ENCODE measurements at places on chromosomes 16 and 17.
A peak's percentile ranks its signal among the peaks of the same experiment; 100 is the strongest.

DNA sequence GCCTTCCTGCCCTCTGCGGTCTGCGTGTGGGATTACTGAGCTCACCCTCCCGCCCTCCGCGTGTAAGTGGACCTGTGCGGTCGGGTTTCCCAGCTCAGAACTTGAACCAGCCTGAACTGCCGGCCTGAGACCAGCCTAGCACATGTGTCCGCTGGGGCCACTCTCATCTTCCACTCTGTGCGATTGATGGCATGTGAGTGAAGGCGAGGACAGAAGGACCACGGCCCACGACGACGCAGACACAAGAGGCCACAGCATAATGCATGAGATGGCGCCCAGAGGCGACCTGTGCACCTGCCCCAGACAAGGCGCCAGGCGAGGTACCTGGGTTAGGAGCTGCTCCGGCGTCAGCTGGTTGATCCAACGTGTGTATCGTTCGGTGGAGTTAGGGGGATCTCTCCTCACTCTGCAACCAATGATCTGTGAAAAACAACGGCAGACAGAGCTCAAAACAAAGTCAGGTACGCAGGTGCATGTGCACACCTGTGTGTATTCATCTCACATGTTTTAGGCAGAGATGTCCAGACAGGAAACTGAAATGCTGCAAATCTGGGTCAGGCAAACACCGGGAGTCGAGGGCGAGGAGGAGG is 74.5 kb upstream of the METRNL start:
- no peak for DNase-seq

DNA sequence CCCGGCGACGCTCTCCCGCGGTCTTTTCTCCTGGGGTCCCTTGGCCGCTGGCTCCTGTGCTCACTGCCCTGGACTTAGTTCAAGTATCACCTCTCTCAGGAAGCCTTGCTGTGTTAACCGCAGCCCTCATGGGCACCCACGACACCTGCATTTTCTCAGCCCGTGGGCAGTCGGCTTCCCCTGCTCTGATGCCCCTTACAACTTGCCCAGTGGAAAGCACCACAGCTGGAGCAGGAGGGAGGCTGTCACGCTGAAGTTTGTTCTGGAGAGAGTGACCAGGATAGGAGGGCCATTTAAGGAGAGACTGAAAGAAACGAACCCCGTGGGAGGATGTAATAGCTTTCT is 395 bp downstream of the STXBP4 start:
- DNase-seq: no peak

DNA sequence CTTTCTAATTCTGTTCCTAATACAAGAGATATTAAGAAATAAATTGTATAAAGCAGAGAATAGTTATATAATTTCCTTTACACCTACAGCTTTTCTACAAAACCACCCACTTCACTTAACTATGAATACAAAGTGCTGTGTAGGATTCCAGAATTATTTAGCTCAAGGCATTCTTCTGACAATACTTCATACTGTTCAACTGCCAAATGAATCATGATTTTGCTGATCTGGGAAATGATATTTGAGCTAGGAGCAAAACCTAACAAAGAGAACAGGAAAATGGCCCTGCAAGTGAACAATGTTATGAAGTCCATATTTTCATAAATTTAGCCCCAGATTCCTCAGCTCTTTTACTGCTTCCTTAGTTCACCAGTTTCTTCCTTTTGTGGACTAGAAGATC is 12.9 kb downstream of the BBS2 start:
- DNase-seq: no peak

- no peak for DNase-seq
Measured at GRCh38 chr17:41082626-41083025, 1.3 kb upstream of the KRTAP4-7 start.

- DNase-seq: no peak
Measured at GRCh38 chr17:16994631-16995030, 22.7 kb upstream of the TNFRSF13B start.

- no peak for DNase-seq
Measured at GRCh38 chr16:87984632-87985267, 33.5 kb downstream of the BANP start.

DNA sequence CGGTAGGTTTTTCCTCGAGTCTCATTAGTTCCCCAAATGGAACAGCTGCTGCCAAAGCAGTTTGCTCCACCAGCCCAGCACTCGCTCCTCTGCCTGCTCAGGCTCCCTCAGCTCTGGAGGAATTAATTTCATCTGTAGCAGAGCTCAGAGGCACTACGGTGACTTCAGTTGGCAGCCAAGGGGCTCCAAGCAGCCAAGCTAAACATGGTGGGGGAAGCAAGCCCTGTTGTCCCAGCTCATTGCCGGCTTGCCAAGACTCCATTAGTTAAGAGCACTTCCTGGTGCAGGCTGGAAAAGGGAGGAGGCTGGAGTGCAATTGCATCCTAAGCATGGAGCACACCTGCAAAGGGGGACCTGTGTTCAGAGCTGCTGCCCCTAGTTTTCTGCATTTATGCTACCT is 78.7 kb upstream of the GPRC5B start:
- no peak for DNase-seq

DNA sequence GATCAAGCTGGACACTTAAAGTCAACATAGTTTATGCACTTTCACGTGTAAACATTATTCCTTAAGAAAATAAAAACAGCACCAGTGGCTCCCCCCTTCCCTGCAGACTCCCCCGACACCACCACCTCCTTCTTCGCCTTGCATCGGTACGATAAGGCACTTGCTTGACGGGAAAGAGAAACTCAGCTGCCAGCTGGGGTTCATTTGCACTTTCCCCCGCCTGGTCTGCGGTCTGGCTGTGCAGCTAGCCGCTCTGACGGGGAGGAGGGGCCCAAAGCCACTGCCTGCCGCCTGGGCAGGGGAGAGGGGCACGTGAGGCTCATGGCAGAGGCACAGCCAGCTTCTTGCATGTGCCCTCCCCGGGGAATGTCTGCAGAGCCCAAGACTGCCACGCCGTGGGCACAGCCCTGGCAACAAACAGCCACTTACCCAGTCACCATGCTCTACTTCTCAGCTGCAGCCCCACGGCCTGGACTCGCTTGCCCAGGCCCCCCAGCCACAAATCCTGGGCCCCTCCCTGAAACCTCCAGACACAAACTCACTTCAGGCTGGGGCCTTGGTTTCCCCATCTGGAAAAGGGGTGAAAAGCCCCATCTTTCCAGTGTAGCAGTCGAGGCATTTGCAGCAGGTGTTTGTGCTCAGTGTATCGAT is 16.5 kb upstream of the PRM1 start:
- peak; percentile 54 for DNase-seq

DNA sequence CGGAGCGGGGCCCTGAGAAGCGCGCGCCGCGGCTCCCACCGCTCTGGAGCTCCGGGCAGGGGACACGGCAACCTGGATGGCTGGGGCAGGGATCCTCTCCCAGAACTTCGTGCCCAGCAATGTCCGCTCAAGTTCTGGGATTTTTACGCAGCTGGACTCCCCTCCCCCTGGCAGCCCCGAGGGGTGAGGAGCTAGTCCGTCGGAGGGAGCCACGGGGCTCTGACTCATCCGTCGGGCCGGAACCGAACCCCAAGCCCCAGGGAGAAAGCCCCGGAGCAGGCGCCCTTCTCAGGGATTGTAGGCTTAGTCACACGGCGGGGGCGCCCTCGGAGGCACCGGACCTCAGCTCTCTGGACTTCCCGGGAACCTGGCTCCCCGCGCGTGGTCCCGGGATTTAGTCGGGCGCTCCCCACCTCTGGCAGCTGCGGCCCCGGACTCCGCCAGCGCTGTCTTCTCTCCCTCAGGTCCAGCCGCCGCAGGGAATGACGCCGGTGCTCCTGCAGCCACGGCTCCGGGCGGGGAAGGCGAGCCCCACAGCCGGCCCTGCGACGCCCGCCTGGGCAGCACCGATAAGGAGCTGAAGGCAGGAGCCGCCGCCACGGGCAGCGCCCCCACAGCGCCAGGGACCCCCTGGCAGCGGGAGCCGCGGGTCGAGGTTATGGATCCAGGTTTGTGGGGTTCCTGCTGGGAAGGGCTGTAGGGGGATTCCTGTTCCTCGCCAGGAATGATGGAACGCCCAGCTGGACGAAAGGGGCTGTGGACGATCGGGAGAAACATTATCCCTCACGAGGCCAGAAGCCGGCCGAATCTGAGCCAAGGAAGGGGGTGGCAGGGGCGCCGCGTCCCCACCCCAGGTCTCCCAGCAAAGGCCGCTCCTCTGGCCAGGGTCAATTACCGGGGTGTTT is 830 bp downstream of the SPHK1 start:
- DNase-seq: peak; percentile 20

Measured in activated gamma-delta T cell treated with anti-CD3 and anti-CD28 coated beads, Interleukin-2, amount 50 U/mL, for 16 hours (primary cell).